ENCODE measurements at places on chromosomes 1 and 21. TPM values are rescaled to one million over a fixed set of nuclear protein-coding genes. Genes with fewer than 3 reads are reported as not detected.
A peak's percentile ranks its signal among the peaks of the same experiment; 100 is the strongest.

GRCh38 chr21:45854690-45855247, 126.8 kb upstream of the COL6A1 start:
- no peak for DNase-seq
- no peaks in the 10 kb centered on the region for H3K4me1 ChIP-seq
- H3K36me3 ChIP-seq: no peaks in the 10 kb centered on the region
- H3K27ac ChIP-seq: no peak overlapping the region

ZNF593OS gene
- total RNA-seq: not detected

DNA sequence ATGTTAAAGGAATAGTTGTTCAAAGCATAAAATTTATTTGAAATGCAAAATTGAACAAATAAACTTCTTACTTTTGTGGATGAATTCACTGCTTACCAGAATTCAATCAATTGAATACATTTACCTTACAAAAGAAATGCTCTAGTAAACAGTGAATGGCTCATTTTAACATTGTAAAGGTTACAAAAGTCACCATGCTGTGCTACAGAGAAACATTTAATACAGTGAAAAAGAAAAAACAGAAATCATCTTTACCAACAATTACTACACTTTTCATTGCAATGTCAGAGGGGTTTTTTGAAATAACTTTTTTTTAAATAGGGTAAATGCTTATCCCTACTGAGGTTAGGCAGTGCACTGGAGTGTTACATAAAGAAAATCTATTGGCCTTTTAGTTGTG, 853.0 kb downstream of the NCAM2 start:
- H3K27me3 ChIP-seq: no peaks in the 10 kb centered on the region
- H3K4me3 ChIP-seq: no peak overlapping the region

DNA sequence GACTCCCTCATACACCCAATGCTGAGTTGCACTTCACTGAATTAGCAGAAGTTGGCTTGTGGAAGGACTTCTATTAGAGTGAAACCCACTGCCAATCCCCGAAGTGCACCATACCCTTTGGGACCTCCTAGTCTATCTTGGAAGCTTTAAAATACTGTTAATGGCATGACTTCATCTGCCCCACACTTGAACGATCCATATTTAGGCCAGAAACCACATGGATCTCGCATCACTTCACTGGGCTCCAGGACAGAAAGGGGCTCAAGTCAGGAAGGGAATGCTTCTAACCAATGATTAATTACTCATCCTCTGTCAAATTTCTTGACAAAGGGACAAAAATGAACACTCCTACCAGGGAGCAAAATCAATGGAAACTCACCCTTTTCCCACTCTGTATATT, 69.1 kb downstream of the BCAR3 start:
- no peaks in the 10 kb centered on the region for H3K27me3 ChIP-seq
- no peak for DNase-seq
- peak overlapping the region; percentile 43 for H3K4me3 ChIP-seq
- H3K4me1 ChIP-seq: peaks cover 97% of the 10 kb centered on the region
- peak overlapping the region; percentile 80 for H3K27ac ChIP-seq

DNA sequence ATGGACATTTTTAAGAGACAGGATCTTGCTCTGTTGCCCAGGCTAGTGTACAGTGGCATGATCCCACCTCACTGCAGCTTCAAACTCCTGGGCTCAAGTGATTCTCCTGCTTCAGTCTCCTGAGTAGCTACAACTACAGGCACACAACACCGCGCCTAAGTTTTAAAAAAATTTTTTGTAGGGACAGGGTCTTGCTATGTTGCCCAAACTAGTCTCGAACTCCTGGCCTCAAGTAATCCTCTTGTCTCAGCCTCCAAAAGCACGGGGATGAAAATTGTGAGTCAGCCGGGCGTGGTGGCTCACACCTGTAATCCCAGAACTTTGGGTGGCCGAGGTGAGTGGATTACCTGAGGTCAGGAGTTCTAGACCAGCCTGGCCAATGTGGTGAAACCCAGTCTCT, 20.4 kb downstream of the MYSM1 start:
- no peaks in the 10 kb centered on the region for H3K4me1 ChIP-seq
- no peak overlapping the region for H3K4me3 ChIP-seq
- H3K27ac ChIP-seq: no peak overlapping the region
- no peaks in the 10 kb centered on the region for H3K27me3 ChIP-seq
- H3K36me3 ChIP-seq: peaks cover 31% of the 10 kb centered on the region
- DNase-seq: no peak

GRCh38 chr1:92929461-92929860, 31.8 kb downstream of the DIPK1A start:
- H3K4me1 ChIP-seq: peaks cover 14% of the 10 kb centered on the region
- no peak overlapping the region for H3K4me3 ChIP-seq
- no peak overlapping the region for H3K27ac ChIP-seq
- H3K27me3 ChIP-seq: no peaks in the 10 kb centered on the region

AUNIP gene
- total RNA-seq: not detected

IFT25 gene
- 71.2 TPM for total RNA-seq

- no peaks in the 10 kb centered on the region for H3K27me3 ChIP-seq
- H3K4me1 ChIP-seq: peaks cover 63% of the 10 kb centered on the region
- H3K27ac ChIP-seq: no peak overlapping the region
- DNase-seq: no peak
Observed at GRCh38 chr1:205443585-205444299, 12.1 kb downstream of the BLACAT1 start.

- H3K27ac ChIP-seq: no peak overlapping the region
- H3K4me1 ChIP-seq: no peaks in the 10 kb centered on the region
- DNase-seq: no peak
- H3K4me3 ChIP-seq: no peak overlapping the region
- H3K36me3 ChIP-seq: no peaks in the 10 kb centered on the region
Observed at GRCh38 chr21:31107176-31107785, 69.0 kb upstream of the KRTAP19-8 start.

GRCh38 chr1:38061883-38062328, 15.3 kb upstream of the POU3F1 start:
- DNase-seq: no peak
- no peaks in the 10 kb centered on the region for H3K36me3 ChIP-seq
- no peaks in the 10 kb centered on the region for H3K4me1 ChIP-seq
- H3K27me3 ChIP-seq: peaks cover 11% of the 10 kb centered on the region

- no peak for DNase-seq
- no peaks in the 10 kb centered on the region for H3K36me3 ChIP-seq
- no peak overlapping the region for H3K4me3 ChIP-seq
- no peaks in the 10 kb centered on the region for H3K27me3 ChIP-seq
- H3K27ac ChIP-seq: peak overlapping the region; percentile 64
Observed at GRCh38 chr1:164781972-164782371, 223.0 kb downstream of the PBX1 start.

GRCh38 chr1:69455718-69456117, 112.0 kb upstream of the LRRC7 start:
- H3K36me3 ChIP-seq: no peaks in the 10 kb centered on the region
- H3K27me3 ChIP-seq: no peaks in the 10 kb centered on the region
- no peak for DNase-seq
- no peaks in the 10 kb centered on the region for H3K4me1 ChIP-seq
- H3K4me3 ChIP-seq: no peak overlapping the region

RGSL1 gene
- total RNA-seq: not detected

HSPA6 gene
- 0.45 TPM for total RNA-seq

DNA sequence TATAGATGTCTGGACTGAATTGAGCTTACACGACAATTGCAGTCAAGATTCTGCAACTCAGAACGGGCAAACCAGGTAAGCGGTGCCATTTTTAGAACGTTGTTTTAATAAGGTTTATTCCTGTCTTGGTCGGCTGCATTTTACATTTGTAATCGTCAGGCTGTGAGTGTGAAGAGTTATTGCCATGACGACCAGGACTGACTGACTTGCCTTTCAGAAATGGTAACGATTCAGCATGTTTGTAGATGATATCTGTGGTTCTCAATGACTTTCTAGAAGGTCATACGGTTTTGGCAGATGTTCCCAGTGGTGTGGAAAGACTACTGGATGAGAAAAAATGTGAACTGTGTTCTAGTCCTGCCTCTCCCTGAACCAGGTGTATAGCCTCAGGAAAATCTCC, 271.3 kb upstream of the B3GALT2 start:
- no peaks in the 10 kb centered on the region for H3K4me1 ChIP-seq
- peak; percentile 6 for DNase-seq
- no peak overlapping the region for H3K4me3 ChIP-seq
- H3K27me3 ChIP-seq: no peaks in the 10 kb centered on the region
- H3K36me3 ChIP-seq: no peaks in the 10 kb centered on the region

C8A gene
- total RNA-seq: not detected

DNA sequence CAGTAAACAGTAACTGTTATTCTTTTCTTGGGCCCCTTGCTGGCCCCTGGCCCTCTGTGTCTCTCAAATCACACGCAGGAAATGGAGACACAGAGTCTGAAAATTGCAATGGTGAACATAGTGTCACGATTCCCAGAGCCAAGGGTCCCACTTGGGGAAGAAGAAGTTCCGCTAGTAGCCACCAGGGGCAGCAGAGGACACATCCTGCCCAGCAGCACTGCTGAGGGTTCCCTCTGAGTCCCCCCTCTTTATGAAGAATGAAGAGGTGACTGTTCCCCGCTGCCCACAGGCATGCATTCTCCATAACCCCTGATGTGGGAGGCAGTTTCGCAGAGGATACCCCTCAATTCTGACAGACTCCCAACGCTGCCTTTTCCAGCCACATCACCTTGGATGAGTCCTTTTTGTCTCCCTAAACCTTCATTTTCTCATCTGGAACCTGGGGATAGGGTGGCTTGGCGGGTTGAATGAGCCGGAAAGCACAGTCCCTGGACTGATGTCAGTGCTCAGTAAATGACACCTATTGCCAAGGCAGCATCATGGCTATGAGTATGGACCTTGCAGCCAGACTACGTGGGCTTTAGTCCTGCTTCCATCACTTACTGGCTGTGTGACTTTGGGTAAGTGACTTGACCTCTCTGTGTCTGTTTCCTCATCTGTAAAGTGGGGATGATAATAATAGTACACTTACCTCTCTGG, 238.0 kb upstream of the TMEM51 start:
- H3K4me1 ChIP-seq: no peaks in the 10 kb centered on the region
- no peak overlapping the region for H3K27ac ChIP-seq
- no peaks in the 10 kb centered on the region for H3K36me3 ChIP-seq
- no peak overlapping the region for H3K4me3 ChIP-seq
- peak; percentile 51 for DNase-seq

All from stomach (tissue), 19 donors.